ENCODE measurements at places on chromosomes 2 and 18. TPM values are rescaled to one million over a fixed set of nuclear protein-coding genes. Genes with fewer than 3 reads are reported as not detected.

GRCh38 chr2:212752730-212753351 lies 214.2 kb upstream of the ERBB4 start:
- DNase-seq, result no peak

DNA sequence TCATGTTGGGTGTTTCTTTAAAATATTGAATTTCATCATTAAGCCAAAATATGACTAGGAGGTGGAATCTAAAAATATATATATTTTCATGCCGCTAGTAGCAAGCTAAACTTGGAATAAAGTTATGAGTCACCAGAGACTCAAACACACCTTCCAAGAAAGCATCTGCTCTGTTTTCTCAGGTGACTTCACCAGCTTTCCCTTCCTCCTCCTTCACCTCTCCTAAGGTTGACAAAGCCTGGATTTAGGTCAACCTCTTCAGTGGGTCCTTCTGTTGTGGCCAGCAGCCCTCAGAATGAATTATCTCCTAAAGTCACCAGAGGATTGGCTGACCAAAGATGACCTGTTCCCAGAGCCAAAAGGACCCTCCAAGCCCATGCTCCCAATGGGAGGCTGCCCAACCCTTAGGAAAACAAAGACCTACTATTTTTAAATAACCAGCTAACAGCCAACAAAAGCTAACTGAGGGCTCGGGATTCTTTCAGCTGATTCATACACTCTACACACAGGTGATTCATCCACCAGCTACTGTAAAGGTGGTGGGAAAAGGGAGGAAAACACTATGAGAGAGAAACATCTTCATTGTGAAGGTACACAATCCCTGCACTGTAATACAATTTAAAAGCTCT lies 113.9 kb downstream of the MYO5B start:
- DNase-seq, result no peak

DNA sequence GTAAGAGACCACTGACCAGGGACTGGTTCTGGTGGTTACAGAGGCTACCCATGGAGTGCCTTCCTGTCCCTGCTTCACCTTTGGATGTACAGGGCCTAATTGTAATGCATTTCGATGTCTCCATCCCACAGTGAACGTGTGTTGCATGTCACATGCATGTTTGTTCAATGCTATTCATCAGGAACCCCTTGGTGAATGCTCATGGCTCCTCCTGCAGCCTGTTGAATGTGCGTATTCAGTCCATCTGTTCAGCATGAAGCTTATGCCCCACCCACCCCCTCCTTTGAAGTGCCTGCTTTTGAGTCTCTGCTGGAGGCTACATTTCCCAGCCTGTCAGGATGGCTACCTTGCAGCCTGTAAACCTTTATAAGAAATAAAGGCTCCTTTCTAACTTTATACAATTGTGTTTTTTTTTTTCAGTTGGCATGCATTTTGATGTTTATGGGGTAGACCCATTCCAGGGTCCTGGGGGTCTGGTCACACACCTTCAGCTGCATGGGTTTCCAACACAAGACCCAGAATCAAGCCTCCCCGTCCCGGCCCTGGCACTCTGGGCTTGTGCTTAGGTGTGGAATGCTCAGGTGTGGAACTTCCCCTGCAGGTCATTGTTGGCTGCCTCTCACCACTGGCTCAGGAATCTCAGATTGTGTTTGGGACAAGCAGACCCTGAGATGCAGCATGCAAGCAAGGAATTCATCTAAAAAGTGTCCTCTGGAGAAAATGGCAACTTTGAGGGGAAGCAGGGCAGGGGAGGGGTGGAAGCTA lies 238.8 kb upstream of the HDAC4 start:
- DNase-seq, result no peak

DNA sequence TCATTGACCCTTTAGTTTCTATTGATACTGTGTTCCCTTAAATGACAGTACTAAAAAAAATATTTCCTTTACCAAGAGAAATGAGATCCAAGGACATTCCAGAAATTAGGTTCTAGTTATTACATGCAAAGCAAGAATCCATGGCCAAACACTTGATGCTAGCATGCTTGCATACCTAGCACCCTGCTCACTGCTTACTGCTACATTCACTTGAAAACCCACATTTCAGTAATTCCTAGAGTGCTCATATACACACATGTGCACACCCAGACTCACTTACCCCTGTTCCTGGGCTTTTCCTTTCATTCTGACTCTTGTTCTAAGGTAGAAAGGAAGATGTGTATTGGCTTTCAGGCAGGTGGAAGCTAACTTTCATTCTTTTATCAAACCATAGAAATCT lies 395.9 kb downstream of the THSD7B start:
- DNase-seq, result no peak

DNA sequence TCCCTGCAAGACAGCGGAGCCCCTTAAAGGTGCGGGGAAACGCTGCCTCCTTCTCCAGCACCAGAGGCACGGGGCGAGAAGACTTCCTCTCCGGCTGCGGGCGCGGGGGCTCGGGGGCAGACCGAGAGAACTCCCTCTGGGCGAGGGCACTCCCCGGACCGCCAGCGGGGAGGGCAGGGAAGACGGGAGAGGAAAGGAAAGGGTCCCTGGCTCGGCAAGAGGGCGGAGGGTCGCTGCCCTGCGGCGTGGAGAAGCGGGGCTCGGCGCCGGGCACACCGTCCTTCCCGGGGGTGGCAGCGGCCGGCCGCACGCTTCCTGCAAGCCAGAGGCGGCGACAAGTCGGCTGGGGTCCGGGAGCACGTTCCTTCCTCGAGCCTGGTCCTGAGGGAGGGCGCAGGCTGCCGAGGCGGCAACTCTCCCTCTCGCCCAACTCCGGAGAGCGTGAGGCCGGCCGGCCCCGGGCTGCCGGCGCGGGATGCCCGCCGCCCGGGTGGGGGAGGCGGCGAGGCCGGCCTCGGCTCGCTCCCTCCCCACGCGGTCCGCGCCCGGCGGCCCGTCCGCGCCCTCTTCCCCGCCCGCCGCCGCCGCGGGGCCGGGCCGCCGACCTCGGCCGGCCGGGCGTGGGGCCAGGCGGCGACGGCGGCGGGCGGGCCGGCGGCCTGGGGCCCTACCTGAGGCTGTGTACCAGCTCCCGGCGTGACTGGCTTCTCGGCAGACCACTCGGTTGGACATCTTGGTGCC lies 1.1 kb downstream of the MEMO1 start:
- peak; percentile 84 for DNase-seq

GRCh38 chr2:169324581-169325260 lies 37.6 kb downstream of the LRP2 start:
- no peak for DNase-seq

GRCh38 chr2:62309465-62310091 lies 113.7 kb downstream of the B3GNT2 start:
- peak; percentile 69 for DNase-seq

Gene C1QL2
- total RNA-seq, result not detected

Gene TBR1
- total RNA-seq, result not detected
